Activated CD4-positive, alpha-beta T cell treated with anti-CD3 and anti-CD28 coated beads, Interleukin-2, amount 50 U/mL, for 24 hours (primary cell): ENCODE measurements at places on chromosomes 3 and 15.

DNA sequence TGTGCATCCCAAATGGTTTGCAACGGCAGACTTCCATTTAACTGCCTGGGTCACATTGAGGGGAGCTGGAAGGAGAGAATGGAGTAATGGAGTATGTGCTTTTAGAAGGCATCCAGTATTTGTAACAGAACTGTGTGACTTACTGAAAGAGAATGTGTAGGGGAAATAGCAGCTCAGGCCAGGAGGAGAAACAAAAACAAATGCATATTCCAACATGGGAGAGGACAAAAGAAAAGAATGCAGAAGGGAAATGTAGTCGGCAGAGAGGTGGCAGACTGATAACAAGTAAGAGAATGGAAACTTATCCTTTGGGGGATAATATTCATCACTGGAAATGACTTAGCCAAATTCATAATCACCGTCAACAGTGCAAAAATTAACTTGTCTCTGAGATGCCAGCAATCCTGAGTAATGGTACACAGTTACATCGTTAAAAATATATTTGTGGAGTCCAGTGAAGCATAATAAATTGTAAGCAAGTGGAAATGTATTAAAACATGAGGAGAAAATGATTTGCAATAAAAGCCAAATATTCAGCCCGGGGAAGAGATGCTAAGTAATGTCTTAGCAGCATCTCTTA, 294.9 kb upstream of the SGO1 start:
- no peak for DNase-seq

DNA sequence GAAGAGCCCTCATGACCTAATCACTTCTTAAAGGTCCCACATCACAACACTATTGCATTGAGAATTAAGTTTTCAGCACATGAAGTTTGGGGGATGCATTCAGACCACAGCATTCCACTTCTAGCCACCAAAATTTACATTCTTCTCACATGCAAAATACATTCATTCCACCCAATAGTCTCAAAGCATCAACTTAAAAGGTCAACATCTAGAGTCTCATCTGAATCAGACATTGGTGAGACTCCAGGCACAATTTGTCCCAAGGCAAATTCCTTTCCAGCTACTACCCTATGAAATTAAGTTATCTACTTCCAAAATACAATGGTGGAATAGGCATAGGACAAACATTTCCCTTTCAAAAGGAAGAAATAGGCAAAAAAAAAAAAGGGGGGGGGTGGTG, 64.9 kb downstream of the PLSCR2 start:
- DNase-seq, result no peak

- DNase-seq, result no peak
These were observed 9.0 kb downstream of the ZIC4 start for GRCh38 chr3:147397155-147397874.

DNA sequence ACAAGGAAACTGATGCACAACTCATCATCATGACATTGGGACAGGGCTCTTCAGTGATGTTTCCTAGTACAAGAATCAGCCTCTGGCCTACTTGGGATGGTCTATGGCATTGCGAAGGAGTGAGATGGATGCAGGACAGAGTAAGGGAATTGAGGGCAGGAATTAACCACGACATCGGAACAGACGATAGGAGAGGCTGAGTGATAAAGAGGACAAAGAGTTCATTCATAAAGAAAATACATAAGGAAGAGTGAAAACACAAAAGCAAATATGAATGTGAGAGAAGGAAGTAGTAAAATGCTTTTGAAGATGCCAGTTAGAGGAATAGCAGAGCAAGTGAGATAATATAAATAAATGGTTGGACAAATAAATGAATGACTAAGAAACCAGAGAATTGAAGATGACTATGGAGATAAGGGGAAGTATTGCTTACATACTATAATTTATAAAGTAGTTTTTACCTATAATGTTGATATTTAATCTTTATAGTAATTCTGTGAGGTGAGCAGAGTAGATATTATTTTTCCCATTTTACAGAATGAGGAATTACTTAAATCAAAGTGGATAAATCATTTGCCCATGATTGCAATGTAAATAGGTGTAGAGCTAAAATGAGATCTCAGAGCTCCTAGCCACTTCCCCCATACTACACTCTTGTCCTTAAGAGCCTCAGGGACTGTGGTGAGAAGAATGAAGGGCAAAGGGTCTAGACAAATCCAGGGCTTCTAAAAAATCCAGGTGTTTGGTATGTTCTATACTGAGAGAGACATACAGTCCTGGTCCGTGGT, 203.3 kb downstream of the DTWD1 start:
- no peak for DNase-seq

GRCh38 chr15:69818529-69818928, 279.2 kb downstream of the TLE3 start:
- no peak for DNase-seq

DNA sequence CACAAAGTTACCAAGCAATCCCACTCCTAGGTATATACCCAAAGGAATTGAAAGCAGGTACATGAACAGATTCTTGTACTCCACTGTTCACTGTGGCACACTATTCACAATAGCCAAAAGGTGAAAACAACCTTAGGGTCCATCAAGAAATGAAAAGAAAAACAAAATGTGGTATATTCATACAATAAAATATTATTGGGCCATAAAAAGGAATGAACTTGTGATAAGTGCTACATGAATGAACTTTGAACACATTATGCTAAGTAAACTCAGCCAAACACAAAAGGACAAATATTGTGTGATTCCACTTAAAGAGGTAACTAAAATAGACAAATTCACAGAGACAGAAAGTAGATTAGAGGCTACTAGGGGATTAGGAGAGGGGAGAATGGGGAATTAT, 55.2 kb upstream of the IMPG2 start:
- no peak for DNase-seq

DNA sequence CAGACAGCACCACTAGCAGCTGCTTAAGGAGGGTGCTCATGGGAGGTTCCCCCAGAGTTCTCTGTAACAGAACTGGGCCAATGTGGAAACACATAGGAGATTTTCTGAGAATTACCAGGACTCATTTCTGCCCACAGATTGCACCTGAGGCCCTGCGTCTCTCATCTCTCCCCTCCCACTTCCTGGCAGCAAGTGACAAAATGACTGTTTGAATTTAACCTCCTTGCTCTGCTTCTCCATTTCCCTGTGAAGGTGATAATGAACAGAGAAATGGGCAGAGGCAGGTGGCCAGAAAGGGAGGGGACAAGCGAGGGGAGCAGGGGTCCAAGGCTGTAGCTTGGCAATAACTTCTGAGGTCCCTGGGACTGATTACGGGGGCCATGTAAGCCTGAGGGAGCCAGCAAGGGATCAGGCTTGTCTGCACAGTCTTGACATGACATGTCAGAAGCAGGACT, 8.0 kb downstream of the EPHB1 start:
- DNase-seq, result no peak

GRCh38 chr15:39326306-39326975, 254.4 kb upstream of the THBS1 start:
- DNase-seq, result no peak
